ENCODE measurements at places on chromosomes 2 and 18.

DNA sequence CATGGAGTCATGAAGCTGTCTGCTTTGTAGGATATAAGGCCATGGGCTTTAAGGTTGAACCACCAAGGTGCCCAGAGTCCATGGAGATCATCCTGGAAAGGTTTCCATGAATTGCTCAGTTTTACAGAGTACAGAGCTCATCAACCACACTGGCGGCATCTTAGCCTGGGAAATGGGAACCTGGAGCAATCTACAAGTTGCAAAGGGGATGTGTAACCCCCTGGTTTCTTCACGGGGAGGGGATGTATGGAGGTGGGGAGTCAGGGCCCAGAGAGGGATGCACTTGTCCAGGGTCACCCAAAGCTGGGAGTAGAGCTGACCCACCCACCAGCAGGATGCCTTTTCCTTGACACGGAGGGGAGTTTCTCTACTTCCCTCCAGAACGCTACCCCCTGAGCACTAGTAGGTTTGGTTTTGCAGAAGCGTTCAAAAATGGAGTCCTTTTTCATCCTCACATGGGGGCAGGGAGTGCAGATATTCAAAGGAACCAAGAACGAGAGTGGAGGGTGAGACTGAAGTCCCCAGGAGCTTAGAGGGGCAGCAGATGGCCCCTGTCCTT, 7.2 kb downstream of the TMEM37 start:
- no peak for DNase-seq

DNA sequence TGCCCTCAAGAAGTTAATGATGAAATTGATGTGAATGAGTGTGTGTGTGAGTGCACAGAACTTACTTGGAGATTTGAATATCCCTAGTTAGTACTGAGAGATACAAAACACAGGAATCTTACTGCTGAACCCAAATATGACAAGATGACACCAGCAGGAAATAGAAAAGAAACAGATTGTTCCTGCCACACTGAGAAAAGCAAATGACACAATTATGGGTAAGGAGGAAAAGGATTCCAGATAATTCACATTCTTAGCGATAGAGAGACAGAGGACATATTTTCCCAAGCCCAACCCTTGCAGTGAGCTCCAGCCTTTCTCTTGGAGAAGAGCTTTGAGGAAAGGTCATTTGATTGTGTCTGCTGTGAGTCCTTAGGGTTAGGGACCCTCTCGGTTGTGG, 105.7 kb upstream of the SMIM21 start:
- DNase-seq: no peak

GRCh38 chr2:74917702-74918619, 40.5 kb upstream of the POLE4 start:
- peak; percentile 99 for DNase-seq

- peak; percentile 52 for DNase-seq
Measured at GRCh38 chr2:146135245-146135644, 1615.3 kb upstream of the ZEB2 start.

- no peak for DNase-seq
Measured at GRCh38 chr2:46722142-46722541, 193.5 kb downstream of the MCFD2 start.

GRCh38 chr2:187842978-187843847, 289.0 kb upstream of the TFPI start:
- peak; percentile 73 for DNase-seq

DNA sequence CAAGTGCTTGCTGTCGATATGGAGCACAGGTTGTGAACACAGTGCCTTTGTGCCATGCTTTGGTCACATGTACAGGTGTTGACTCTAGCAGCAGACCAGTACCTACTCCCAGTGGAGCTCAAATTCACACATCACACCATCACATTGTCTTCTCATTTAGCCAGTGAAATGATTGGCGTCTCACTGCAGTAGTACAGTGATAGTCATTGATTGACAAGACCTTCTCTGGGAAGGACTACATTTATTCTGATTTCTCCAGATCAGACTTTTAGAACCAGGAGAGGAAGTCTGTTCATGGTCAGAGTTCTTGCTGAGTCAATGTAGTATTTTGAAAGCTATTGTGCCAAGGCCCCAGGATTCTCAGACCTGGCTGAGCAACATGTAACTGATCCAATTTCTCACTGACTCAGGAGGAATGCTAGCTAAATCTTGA, 75.2 kb downstream of the FMNL2 start:
- no peak for DNase-seq

DNA sequence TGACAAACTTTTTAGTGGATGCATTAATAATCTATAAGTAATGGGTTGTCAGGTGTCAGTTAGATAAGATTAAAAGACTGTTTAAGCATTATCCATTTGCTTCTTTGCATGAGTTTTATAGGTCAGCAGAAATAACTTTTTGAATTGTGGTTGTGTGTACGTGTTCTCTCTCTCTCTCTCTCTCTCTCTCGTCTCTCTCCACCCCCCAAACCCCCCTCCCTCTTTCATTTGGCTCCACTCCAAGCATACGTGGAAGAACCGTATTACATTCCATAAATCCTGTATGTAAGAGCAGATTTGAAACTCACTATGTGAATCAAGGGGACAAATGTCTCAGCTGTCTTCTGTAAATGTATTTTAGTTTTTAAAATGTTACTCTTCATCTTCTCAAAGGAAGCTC, 120.2 kb downstream of the MEIS1 start:
- DNase-seq: peak; percentile 50

DNA sequence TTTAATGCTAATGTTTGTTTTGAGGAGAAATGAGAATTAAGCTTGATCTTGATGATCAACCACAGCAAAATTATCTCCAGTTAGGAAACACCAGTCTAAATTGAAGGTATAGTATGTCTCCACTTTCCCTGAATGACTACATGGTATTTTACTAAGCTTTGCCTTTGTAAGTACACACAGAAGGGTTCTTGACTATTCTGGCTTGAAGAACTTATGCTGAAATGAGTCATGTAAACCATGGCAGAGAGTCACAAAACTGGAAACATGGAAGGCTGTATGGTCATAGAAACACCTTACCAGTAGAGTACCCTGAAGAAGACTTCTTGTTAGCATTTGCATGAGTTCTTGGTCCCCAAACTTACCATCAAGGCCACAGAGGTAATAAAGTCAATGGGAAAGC, 250.5 kb downstream of the SLC8A1 start:
- DNase-seq: peak; percentile 18

DNA sequence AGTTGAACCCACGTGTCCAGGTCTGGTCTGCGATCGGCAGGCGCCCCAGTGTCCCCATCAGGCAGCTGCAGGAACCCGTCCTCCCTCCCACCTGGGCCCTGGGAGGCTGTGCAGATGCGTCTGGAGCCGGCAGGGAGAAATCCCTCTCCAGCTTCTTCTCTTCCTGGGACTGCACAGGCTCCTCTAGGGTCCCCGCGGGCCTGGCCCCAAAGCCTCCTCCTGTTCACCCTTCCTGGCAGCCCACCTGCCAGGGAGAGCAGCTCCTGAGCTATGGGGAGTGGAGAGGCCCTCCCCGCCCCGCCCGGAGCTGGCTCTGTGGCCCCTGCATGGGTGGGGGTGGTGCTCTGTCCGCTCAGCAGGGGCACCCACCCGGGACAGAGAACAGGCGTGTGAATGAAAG, 179.2 kb upstream of the ALKAL2 start:
- no peak for DNase-seq

DNA sequence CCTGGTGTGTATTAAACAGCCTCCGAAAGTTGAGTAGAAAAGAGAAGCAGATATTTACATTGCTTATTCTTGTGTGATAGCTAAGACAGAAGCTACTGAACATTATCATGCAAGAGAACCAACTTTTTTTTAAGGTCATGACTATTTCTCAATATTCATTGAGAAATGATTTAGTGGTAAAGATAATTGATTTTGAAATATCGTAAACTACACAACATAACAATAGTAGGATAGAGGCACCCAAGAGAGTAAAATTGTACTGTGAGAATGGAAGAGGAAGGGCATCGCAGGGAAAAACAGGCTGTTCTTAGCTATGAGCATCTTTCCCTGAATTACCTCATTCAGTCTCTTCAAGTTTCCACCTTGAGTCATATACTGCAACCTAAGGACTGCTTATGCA, 25.2 kb downstream of the HRH4 start:
- no peak for DNase-seq

DNA sequence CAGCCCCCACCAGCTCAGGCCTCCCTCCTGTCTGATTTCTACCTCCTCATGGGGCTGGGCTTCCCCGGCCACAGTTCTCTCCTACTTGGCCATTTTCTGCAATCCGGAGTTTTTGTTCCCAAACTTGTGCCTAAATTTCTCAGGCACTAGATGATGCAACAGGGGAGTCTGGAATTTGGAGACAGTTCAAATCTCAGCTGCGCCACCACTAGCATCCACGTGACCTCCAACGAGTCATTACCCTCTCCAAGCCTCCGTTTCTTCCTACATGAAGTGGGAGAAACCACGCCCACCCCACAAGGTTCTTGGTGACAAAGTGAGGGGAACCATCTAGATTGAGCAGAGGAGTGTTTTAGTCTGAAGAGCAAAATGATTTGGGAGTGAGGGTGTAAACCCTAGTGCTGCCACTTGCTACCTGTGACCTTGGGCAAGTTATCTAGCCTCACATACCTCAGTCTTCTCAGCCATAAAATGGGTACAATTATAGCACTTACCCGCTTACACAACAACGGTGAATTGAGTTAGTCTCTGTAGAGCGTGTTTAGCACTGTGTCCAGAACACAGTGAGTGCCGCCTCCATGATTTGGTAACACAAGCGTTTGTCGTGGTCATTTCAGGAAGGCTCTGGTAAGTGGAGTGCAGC, 61.4 kb upstream of the ASAP2 start:
- DNase-seq: peak; percentile 73

- DNase-seq: no peak
Measured at GRCh38 chr18:53261241-53261640, 921.2 kb downstream of the DCC start.

DNA sequence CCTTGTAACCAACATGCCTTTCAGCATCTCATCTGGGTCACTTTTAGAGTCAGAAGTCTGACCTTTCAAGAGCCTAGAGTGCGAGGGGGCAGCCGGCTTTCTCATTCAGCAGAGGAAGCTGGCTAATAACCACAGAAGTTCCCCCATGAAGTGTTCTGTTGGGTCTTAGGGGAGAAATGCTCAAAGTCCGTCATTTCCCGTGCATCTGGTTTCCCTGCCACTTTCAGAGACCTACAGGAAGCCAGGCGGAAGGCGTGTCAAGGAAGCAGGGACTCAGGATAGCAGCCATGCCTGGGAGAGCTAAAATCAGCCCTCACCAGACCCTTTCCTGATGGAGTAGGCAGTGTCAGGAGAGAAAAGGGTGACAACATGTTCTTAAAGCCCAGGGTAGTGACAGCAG, 301.8 kb upstream of the ID2 start:
- DNase-seq: no peak

DNA sequence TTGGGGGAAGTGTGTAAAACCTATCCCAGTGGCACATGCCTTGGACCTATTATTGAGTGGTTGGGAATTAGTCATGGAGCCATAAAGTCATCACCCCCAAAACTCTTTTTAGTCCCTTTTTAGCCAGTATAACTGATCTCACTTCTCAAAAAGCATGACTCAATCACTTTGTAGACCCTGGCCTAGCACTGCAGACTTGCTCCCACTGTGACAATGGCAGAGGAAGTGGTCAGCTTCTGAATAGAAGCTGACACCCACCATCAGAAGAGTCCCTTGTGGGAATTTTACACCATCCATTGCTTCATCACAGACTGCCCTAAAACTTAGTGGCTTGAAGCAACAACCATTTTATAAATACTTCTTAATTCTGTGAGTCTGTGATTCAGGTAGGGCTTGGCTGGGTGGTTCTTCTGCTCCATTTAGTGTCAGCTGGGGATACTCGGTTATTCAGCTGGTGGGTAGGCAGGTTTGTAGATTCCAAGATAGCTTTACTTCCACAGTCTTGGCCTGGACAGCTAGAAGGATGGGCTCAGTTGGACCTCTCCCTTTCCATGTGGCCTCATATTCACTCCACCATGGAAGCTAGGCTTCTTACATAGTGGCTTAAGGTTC, 10.8 kb upstream of the ITGA6 start:
- no peak for DNase-seq

DNA sequence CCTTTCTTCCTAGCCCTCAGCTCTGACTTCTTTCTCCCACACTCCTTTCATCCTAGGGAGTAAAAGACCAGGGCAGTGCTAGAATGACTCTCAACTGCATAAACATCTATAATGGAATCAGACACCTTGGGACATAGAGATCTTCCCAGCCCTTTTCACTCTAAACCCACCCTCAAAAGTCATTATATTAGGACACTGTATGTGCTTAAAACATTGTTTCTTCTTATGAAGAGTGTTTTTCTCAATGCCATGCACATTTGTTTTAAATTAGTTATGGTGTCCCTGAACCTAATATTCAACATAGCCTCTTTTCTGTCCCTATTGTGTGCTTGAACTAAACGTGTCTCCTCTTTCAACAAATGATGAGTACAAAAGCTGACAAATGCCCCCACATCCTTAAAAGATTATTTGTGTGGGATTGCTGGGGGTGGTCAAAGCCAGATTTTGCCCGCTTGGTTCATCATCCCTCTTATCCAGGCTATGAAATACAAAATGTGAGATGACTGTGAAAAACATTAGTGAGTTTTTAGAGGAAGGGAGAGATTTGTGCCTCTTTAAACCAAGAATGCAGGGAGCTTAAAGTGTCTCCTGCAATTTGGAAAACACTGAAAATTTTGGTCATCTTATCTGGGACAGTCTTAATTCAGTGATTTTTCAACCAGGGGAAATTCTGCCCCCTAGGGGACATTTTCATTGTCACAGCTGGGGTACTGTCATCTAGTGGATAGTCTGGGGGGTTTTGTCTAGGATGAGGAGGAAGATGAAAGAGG, 29.0 kb downstream of the SERPINB5 start:
- DNase-seq: peak; percentile 43

- DNase-seq: no peak
Measured at GRCh38 chr18:74482697-74483096, 13.5 kb upstream of the CNDP2 start.

DNA sequence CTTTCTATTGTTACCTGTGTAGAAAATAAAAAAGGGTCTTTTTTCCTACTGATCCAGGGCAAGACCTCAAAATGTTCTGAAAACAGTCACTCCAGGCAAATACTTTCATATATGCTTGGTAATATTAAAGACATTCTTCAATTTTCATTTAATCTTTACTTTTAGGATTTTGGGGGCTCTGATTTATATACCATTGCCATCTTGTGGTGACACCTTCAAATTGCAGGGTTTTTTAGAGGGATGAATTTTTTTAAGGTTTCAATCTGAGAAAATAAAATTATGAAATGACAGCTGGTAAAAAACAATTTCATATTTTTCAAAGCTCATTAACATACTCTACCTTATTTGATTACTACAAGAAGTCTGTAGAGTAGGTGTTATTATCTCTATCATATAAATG, 26.8 kb downstream of the MAPK4 start:
- DNase-seq: no peak

DNA sequence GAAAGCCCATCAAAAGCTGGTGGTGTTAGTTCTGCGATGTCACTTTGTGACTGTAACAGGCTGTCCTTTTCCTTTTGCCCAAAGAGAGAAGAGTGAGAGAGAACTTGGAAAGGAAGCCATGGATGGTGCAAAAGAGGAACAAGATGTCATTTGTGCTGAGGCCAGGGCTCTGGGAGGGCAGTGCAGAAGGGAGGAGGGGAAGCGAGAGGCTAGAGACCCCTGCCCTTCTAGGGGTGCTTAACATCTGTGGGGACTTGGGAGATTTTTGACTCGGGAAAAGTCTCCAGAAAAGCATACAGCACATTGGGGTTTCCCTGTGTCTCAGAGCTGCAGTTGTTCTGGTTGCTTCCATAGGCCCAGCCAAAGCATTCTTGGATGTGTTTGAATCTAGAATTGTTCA, 49.6 kb downstream of the ZBTB7C start:
- no peak for DNase-seq

Measured in EL (cell line).